ENCODE measurements at places on chromosomes 5 and 9.

- no peak for DNase-seq
Observed at GRCh38 chr5:159582756-159583541, 252.7 kb upstream of the IL12B start.

- no peak for DNase-seq
Observed at GRCh38 chr5:139783436-139783965, 12.1 kb upstream of the PSD2 start.

DNA sequence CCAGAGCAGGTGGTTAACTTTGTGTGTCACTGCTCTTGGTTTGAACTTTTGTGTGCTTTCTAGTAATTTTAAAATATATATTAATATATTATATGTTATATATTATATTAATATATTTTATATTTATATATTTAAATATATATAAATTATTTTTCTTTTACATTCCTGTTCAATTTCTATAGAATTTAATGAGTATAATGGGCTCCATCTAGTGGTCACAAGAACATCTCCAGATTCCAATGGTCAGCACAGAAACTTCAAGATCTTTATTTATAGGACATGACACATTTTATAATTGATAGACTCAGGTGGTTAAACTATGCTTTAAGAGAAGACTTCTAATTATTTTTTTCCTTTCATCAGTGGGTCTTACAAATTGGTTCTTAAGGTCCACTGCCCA, 39.1 kb downstream of the COL23A1 start:
- no peak for DNase-seq

DNA sequence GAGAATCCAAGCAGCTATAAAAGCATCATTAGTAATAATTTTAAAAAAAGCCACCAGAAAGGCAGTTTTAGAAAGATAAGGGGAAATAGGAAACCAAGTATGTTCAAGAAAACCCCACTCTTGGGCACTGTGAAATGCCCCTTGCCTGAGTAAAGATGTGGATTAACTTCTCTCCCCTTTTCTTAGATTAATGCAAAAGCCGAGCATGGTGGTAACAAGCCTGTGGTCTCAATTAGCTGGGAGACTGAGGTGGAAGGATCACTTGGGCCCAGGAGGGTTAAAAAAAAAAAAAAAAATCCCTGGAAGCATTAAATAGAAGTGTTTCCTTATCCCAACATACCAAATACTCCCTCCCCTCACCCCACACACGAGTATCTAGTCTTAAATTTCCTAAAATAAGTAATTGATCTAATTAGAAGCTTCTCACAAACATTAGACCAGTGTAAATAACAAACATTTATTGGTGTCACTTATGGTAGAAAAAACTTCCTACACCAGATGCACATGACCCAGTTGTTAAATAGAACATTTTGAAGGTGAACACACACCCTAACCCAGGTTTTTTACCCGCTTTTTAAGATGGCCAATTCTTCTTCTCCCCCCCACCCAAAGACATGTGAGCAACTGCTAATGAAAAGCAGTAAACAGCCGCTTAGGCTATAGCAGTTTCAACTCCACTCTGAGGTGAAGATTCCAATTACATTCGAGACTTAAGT, 5.2 kb downstream of the HSPA5 start:
- DNase-seq, result no peak

DNA sequence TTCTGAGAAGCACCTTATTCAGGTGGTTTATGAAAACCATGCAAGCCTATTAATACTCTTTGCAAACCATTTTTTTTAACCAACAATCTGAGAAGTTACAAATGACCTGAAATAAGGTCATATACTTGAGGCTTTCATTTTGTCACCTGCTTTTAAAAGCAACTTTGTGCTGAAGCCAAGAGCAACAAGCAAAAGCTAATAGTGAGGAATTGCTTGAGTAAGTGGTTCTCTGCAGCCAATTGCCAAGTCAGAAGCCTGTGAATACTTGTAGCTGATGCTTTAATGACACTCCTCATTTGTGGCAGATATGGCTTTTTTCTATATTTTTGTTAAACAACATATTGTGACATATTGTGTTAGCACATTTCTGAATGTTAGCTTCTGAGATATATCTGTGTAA, 126.7 kb upstream of the ZNF608 start:
- no peak for DNase-seq

- no peak for DNase-seq
Observed at GRCh38 chr5:129398026-129398678, 61.9 kb upstream of the ADAMTS19 start.

GRCh38 chr5:153969563-153969895, 69.2 kb downstream of the FAM114A2 start:
- no peak for DNase-seq

DNA sequence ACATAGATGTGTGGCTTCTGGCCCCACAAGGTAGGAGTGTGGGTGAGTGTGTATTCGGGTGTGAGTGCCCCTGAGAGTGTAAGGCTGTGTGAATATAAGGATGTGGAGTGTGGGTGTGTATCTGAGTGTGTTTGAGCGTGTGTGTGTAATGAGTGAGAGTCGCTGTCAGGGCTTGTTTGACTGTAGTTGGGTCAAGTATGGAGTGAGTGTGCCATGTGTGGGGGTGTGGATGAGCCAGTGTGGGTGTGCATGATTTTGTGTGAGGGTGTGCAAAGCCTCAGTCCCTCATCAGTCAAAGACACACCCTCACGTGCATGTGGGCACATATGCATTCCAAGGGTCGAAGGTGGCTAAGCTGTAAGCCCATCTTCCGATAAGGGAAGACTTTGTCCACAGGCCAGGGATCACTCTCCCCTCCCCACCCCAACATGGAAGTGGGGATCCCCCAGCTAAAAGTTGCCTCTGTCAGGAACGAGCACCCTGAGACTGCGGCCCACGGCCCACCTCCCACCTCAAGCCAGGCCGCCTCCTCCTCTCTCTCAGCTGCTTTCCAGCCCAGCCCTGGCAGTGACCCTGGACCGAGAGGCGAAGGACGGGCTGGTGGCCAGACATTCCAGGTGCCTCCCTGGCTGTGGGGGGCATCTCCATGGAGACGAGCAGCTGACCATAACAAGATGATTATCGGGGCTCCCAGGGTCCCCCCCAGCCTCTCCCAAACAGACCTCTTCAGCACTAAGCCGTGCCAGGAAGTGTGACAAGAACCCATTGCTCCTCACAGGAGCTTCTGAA, 12.9 kb downstream of the AQP3 start:
- no peak for DNase-seq

GRCh38 chr5:139797856-139798510, 2.4 kb downstream of the PSD2 start:
- no peak for DNase-seq

DNA sequence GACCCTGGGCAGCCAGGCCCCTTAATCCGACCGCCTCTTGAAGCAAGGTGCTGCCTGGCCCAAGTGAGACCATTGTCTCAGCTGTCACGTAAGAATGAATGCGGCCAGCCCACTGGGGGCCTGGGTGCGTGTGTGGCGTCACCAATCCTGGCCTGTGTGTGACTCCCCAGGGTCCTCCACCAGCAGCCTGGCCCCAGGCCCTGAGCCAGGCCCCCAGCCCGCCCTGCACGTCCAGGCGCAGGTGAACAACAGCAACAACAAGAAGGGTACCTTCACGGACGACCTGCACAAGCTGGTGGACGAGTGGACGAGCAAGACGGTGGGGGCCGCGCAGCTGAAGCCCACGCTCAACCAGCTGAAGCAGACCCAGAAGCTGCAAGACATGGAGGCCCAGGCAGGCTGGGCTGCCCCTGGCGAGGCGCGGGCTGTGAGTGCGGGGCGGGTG, 124.2 kb downstream of the WNK2 start:
- no peak for DNase-seq

DNA sequence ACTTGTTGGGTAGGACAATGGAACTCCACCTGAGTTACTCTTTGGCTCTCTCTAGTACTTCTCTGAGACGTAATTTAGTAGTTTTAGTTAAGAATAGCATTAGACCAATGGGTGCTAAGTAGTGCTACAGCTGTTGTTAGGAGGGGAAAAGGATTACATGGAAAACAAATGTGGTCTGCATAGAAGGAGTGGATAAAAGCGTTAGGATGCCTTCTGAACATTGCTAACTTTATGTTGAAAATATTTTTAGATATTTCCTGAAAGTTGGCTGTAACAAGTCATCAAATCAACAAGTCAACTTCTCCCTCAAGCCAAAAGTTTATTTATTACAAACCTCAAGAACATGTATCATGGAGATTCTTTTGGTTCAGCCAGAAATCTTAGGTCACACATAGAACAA, 409.5 kb upstream of the MEF2C start:
- no peak for DNase-seq

GRCh38 chr9:36146651-36147050, 10.1 kb downstream of the GLIPR2 start:
- DNase-seq, result no peak

DNA sequence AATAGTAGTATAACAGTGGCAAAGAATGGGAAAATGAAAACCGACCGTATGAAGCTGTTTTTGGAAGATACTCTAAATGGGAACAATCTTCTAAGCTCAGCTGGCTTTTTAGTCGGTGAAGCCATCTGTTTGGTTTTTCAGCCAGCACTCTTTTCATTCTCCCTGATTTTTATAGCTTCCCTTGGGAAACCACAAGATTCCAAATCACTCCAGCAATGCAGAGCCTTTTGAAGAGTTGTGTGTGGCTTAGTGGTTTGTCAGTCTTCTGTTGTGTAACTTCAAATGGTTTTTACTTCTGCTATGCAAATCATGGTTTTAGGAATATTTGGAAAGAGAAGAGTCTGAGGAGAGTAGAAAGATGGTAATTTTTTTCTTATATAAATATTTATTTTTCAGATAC, 180.7 kb downstream of the KDM4C start:
- no peak for DNase-seq

DNA sequence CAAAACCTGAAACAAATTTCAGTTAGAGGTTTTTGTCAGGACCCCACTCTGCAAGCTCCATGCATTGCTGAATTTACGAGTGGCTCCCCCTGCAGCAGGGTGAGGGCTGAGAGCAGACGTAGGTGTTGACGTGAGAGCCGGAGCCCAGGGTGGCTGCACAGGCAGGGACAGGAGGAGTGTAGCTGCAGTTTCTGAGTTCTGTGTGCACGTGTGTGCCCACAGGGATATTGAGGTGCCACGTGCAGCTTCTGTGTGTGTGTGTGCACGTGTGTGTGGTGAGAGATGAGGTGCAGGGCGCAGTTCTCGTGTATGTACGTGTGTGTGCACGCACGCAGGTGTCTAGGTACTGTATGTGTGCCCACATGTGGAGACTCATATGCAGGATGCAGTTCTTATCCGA, 14.6 kb downstream of the PLEKHG4B start:
- DNase-seq, result no peak

GRCh38 chr5:33530183-33531036, 89.6 kb downstream of the TARS1 start:
- no peak for DNase-seq

GRCh38 chr9:15239816-15240215, 67.2 kb downstream of the TTC39B start:
- no peak for DNase-seq

DNA sequence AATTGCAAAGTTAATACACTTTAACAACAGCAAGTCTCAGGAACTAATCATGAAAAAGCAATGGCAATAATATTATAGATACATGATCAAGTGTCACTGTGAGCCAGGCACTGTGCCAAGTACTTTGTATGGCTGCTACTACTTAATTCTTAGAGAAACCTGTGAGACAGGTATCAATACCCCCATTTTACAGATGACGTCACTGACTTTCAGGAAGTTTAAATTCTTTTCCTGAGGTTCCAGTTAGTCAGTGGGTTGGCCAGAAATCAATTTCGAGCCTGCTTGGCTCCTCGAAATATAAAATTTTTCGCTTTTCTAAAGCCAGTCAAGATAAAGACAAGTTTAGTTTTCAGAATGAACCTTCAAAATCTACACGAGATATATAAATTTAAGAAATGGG, 130.3 kb downstream of the SLC12A2 start:
- DNase-seq, result no peak

DNA sequence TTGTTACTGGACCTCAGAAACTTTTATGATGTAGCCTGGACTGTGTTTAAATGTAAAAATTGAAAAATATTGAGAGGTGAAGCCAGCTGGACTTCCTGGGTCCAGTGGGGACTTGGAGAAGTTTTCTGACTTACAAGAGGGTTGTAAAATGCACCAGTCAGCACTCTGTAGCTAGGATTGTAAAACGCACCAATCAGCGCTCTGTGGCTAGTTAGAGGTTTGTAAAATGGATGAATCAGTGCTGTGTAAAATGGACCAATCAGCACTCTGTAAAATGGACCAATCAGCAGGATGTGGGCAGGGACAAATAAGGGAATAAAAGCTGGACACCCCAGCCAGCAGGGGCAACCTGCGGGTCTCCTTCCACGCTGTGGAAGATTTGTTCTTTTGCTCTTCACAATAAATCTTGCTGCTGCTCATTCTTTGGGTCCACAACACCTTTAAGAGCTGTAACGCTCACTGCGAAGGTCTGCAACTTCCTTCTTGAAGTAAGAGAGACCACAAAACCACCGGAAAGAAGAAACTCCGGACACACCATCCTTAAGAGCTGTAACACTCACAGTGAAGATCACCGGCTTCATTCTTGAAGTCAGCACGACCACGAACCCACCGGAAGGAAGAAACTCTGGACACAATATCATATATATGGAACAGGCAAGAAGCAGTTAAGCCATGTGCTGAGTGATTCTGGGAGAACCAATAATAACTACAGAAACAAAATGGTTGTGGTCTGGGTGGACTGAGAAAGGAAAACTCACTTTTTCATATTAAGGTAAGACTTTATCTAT, 201.3 kb downstream of the GABRG2 start:
- DNase-seq, result no peak

GRCh38 chr5:54541823-54542783, 24.5 kb downstream of the SNX18 start:
- DNase-seq, result no peak

DNA sequence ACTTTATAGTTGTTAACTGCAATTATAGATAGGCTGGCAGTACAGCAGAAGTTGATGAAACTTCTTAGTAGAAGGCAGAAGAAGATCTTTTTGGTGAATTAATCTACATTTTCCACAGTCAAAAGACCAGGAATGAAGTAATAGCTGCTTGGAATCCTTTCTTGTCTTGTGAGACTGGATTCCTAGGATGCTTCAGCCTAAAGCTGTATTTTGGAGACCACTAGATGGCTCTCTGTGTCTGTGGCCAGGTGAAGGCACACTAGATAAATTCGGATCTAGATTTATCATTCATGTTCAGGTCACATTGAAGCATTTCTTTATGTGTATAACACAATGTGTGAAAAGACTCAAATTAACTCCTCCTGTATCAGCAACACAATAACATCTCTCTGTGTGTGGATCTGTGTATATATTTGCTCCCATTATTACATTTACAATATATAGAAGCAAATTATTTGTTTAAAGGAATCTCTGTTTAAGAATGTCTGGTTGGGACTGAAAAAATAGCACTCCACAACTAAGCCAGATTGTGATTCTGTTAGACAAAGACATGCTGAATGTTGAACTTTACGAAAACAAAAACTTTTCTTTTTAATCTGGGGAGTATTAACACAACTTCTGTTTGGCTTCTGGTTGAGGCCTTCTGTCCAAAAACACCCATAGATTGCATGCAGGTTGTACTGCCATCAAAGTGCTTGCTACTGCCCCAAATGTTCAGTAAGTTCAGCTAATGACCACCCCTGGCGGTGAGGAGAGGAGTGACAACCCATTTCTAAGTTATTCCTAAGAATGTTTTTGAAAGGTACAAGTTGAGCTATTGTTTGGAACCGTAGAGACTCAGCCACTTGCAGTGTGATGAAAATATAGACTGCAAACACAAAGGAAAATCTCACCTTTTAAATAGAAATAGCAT, 10.6 kb downstream of the GRIN3A start:
- DNase-seq, result no peak

Measured in breast epithelium (tissue), 4 donors.